Right renal pelvis (tissue), 4 donors: ENCODE measurements at places on chromosomes 5 and 9. TPM values are rescaled to one million over a fixed set of nuclear protein-coding genes. Genes with fewer than 3 reads are reported as not detected.

HTR1A gene
- 0.05 TPM for polyA plus RNA-seq

GRCh38 chr5:110203661-110204060 lies 513.9 kb downstream of the MAN2A1 start:
- DNase-seq = no peak

DNA sequence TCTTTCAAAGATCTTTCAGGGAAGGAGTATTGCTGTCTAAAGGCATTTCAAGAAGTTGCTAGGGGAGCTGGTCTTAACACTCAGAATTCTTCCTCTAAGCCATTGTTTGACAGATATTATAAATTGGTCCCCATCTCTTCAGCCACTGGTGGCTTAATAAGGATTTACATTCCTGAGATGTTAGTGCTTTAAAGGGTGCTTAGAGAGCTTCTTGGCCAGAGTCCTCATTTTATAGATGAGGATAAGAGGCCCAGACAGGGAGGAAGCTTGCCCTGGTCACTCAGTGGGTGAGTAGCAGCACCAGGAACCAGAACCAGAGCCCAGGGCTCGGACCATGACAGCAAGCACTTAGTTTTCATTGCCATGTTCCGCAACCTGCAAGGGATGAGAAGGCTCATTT lies 53.2 kb downstream of the GALNT10 start:
- DNase-seq = no peak

- no peak for DNase-seq
Measured at GRCh38 chr9:87722393-87723088, 3.4 kb upstream of the CTSL start.
